Omental fat pad (tissue), 4 donors: ENCODE measurements at places on chromosomes 3 and 15.

- DNase-seq: no peak
Observed at GRCh38 chr15:90184786-90185704, 16.1 kb upstream of the SEMA4B start.

GRCh38 chr3:188875413-188875812 lies 296.4 kb upstream of the TPRG1 start:
- no peak for DNase-seq

DNA sequence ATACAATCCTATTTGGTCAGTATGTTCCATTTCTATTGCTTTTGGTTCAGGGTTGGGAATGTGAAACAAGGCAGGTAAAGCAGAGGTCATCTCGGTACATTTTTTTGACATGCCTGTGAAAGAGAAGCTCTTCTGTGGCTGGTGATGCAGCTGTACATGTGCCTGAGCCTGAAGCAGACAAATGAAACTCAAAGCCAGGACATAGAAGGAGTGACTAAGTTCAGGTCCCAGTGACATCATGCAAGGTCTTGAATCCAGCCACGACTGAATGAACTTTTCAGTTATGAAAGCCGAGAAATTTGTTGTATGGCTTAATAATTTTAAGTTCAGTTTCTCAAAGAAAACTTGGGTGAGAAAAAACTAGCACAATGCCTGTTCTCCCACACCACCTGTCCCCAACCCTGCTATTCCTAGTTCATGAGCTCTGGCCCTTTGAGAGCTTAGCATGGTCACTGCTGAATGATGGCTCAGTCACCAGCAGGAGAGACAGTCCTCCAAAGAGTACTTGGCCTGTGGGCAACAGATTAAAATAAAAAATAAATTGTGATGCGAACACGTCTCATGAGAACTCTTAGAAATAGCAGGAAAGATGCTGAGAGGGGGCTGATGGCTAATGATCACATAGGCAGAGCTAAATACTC lies 600.2 kb upstream of the GRM7 start:
- no peak for DNase-seq

DNA sequence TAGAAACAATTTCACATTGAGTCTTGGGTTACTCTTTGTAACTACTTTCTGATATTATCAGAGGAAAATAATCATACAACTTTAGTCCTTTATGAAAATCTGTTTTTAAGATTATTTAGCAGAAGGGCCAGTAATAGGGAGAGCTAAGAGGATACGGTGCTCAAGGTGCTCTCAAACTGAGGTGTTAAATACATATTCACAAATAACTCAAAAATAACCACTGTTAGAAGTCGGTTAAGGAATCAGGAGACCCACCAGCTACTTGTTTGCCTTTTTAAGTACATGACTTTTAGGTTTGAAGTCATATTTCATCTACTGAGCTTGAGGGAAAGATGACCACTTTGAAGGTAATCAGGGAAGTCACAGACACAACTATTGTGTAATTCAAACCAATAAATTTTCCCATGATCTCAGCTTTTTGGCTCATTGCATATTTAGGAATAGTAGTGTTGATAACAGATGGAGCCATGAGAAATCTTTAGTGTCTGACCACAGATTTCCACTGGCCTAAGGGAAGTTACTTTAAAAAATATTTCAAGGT lies 1.4 kb upstream of the RSRC1 start:
- no peak for DNase-seq

- DNase-seq: no peak
Observed at GRCh38 chr3:117218641-117219048, 509.1 kb downstream of the TUSC7 start.

DNA sequence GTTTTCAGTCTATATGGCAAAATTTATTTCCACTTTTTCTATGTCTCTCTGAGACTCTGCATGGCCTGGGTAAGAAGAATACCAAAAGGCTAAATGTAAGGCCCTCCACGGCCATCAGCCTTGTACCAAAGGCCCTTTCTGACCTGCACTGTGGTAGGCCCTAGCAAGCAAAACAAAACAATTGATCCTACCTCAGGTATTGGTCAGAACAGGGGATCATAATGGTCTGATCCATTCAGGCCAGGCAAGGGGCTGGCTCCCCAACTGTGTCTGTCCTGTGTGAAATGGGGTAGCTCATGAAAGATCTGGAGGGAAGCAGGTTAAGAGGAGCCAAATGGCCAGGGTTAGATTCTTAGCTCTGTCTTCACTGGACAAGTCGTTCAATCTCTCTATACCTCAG lies 181.3 kb downstream of the SSR3 start:
- no peak for DNase-seq

- DNase-seq: no peak
Observed at GRCh38 chr3:173920386-173920785, 522.8 kb downstream of the NLGN1 start.
